ENCODE measurements at places on chromosomes 2 and 18.

DNA sequence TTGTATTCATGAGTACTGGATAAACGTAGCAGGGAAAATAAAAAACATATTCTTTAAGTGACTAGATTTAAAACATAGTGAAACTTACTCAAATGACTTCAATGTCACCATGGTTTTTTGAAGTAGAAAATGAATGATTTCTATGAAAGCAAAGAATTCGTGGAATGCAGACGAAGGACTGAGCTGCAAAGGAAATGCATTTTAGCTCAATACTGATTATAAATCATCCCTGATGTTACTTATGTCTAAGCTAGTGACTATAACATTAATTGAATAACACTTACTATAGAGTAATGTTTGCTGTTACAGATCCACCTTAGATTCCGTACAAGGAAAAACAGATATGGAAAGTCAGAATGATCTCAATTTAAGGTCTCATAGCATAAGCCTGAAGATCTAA lies 1257.7 kb upstream of the CDH2 start:
- no peak for DNase-seq

DNA sequence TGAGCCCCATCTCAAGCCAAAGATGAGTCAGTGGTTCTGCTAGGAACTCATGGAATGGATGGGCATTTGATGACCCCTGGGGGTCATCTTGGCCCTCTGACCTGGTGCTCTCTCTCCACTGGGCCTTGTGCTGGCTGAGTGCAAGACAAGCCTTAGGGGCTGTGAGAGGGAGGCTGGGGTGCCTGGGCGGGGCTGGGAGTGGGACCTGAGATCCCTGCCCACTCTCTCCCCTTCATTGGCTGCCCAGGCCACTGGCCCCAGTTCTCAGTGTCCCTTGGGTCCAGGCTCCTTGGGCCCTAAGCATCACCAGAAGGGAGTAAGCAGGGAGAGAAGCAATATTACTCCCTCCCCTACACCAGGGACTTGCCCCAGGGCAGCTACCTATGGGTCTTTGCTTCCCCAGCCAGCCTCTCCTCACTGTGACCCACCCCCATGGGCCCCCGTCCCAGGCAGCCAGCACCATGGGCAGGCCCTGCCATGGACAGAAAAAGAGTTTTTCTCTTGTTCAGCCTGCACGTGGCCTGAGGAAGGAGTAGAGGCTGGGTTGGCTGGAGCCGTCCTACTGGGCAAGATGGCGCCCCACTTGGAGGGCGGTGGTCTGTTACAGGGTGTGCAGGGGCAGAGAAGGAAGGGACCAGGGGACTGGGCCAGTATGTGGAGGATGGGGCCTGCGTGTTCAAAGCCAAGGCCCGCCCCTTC lies 33.6 kb downstream of the ATOH8 start:
- DNase-seq = no peak

DNA sequence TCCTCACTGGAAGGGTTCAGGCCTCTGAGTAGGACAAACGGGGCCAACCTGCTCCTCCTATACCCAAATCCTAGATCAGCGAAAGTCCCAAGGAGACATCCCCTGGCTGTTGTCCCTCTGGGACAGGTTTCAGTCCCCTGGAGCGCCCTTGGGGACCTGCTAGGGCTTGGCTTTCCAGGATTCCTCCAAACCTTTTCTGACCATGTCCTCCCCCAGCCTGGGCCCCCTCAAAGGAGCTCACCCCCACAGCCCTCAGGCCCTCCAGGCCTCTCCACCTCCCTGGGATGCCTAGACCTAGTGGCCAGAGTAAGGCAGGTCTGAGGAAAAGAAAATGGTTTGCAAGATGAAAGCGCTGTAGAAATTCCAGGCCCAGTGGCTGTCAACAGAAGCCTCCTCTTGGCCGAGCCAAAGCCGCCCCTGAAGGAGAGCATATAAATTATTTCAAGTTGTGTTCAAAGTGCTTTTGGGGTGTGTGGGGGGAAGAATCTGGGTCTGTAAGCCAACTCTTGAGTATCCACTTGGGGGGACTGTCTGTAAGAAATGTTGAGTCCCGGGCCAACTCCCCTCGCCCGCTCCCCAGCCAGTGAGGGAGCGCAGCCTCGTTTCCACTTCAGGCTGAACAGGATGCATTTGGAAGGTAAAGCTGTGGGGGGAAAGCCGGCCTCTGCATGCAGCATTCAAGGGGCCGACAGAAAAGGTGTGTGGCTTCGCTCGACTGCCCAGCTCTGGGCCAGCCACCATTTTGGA lies 158.6 kb downstream of the DYSF start:
- no peak for DNase-seq

DNA sequence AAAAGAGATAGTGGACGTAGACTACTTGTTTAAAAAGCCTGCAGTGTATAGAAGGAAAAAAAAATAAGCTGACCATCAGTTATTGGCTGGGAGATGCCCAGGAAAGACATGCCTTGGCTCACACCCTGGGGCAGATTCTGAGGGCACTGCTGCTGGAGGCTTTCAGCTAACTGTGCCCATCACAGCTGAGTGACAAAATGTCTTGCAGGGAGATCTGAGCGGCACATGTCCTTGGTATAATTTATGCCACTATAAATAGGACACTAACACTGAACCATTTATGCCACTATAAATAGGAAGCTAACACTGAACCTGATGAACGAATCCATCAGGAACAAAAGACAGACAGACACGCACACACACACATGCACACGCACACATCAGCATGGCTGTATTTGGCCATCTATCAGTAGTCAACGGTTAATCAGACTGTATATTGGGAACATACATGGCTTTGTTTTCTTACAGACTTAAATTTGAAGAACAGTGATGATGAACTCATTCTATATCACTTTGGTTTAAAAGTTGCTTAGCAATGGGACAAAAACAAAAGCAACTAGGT lies 68.2 kb upstream of the NOSTRIN start:
- no peak for DNase-seq

- no peak for DNase-seq
Observed at GRCh38 chr2:27664622-27665363, 1.1 kb downstream of the SLC4A1AP start.

- no peak for DNase-seq
Observed at GRCh38 chr2:212991120-212991519, 160.3 kb downstream of the IKZF2 start.

DNA sequence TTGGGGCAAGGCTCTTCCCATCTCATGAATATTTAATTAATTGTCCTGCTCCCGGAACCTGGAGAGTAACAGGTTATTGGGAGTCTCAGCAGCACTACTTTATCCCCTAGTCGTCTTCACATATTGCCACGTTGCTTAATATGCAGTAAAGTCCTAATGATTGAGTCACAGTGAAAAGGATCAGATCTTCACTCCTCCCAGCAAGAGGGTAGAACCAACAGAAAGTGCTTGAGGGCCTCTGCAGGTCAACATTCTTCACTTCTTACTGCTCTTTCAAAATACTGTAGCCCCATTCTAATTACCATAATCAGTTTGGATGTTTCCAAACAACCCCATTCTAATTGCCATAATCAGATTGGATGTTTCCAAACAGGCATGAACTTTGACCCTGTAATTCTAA lies 801.0 kb downstream of the LRRTM4 start:
- no peak for DNase-seq

GRCh38 chr2:213420828-213421385 lies 136.6 kb downstream of the SPAG16 start:
- DNase-seq = no peak

GRCh38 chr2:63743982-63744966 lies 97.4 kb upstream of the UGP2 start:
- no peak for DNase-seq

- DNase-seq = no peak
Observed at GRCh38 chr2:37875403-37875906, 49.6 kb upstream of the RMDN2 start.

- DNase-seq = peak; percentile 46
Observed at GRCh38 chr2:144114760-144115159, 405.2 kb downstream of the ZEB2 start.

DNA sequence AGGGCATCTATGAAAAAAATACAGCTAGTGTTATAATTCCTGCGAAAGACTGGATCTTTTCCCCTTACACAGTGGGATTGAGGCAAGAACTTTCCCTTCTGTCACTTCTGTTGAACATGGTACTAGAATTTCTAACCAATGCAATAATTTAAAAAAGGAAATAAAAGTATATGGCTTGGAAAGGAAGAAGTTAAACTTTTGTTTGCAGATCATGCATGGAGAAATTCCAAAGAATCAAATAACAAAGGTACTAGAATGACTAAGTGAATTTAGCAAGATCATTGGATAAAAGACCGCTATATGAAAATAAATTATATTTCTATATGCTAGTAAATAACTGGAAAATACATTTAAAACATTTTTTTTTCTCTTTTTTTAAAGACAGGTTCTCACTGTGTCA lies 31.0 kb upstream of the SH3BP4 start:
- no peak for DNase-seq

- no peak for DNase-seq
Observed at GRCh38 chr2:47254464-47254863, 99.4 kb upstream of the STPG4 start.

DNA sequence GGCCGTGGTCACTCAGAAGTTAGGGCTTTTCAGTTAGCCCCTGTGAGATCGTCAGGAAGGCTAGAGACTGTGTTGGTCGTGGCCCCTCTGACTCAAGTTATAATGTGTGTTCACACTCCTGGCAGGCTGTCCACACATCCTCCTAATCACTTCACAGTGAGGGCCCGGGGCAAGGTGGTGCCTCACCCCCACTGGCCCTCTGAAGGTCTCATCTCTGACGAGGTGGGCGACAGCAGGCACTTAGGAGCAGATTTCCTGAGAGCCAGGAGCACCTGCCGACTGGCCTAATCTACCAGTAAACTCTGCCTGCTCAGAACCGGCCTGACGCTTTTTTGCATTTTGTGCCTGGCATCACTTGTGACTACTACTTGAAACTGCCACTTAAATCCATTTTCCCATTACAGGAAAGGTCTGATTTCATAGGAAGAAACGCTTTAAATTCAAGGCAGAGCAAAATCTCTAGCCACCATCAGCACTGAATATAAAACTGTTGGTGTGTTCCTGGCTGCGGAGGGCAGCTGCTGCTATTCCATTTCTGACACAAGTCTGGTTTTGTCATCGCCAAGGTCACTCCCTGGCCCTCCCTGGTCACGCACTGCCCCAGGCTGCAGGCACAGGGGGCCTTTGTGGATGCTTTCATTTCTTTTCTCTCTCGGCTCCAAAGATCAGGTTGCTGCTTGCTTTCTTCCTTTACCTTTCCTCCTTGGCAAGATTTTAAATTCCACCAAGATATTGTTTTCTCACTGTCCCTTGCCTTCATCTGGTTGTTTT lies 48.0 kb downstream of the RAB12 start:
- DNase-seq = no peak

GRCh38 chr2:208346756-208347155 lies 59.8 kb upstream of the PTH2R start:
- DNase-seq = no peak

- DNase-seq = no peak
Observed at GRCh38 chr2:151776367-151776766, 42.1 kb upstream of the NEB start.

DNA sequence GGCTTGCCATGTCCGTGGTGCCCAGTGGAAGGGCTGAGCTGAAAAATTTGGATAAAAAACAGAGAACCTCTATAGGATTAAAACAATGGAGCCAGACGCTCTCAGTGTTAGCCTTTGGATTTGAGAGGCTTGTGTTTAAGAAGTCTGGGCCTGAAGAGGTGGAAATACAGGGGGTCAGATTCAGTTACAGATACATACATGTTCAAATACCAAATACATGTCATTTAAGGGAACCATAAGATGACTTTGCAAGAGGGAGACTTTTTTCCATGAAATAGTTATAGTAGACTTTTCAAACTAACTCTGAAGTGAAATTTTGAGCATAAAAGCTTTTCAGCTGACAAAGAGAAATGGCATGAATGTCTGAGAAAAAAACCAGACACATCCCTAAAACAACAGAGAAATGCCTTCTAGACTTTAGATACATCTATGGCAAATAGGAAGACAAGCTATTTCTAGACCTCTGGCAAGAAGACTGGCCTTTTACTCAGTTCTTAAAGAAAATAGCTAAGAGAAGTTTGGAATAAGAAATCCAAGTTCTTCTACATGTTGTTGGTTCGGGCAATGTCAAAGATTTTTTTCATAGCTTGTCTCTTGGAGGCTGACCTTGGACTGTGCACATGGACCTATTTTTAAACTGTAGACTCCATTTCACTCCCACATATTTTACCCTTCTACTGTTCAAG lies 112.9 kb downstream of the LTBP1 start:
- DNase-seq = no peak

DNA sequence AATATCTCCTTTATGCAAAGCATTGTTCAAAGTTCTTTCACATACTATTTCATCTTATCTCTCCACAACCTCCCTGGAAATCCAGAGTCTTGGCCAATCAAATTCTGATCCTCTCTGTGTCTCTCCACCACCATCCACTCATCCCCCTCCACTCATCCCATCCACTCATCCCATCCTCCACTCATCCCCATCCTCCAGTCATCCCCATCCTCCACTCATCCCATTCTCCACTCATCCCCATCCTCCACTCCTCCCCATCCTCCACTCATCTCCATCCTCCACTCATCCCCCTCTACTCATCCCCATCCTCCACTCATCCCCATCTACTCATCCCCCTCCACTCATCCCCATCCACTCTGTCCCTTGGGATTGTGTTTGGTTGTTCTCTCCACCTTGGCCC lies 101.1 kb downstream of the BCL2 start:
- no peak for DNase-seq

DNA sequence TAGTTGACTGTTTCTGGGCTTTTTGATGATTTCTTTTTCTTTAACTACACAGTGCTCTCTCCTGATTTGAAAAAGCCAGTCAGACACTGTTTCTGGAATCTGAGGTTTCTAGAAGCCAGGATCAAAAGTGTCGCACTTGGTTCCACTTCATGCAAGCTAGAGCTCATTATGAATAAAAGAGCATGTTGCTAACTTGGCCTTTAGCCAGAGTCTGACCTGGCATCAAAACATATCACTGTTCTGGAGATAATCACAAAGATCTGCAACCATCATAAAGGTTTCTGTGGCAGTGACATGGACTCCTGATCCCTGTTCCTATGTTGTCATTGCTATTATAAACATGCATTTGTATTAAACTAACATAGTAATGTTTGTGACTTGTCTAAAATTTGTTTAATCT lies 76.1 kb upstream of the MAPRE2 start:
- no peak for DNase-seq

GRCh38 chr18:55419132-55419946 lies 168.7 kb downstream of the TCF4 start:
- DNase-seq = peak; percentile 54
